ENCODE measurements at places on chromosomes 2 and 18.

DNA sequence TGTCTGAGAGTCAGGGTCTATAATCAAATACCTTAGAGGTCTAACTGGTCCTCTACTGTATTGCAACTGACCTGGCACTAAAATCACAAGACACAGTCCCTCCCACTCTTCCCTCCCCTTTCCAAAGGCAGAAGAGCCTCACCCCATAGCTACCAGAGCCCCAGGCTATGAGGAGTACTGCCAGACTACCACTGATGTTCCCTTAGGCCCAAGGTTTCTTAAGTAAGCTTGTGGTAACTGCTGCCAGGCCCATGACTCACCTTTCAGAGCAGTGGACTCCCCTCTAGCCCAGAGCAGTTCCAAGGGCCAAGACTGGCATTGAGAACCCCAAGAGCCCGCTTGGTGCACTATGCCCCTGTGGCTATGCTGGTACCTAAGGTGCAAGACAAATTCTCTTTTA is 1193.4 kb downstream of the DSC3 start:
- no peak for DNase-seq

- no peak for DNase-seq
Observed at GRCh38 chr2:189527812-189528592, 52.6 kb downstream of the SLC40A1 start.

DNA sequence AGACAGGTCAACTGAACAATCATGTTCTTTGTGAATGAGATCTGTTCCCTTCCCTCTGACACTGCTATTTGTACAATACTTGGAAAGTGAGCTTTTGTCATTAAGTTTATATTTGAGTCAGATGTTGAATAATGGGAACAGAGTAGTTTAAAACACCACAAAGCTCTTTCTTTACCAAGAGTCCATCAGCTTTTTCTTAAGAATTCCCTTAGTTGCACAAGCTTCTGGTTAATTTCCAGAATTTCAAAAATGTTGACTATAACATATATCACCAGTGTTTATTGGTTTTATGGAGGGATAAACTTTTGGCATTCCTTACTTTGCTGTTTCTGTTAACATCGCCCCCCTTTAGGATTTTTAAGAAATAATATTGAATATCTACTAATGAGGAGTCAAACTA is 403.7 kb downstream of the CCDC85A start:
- DNase-seq, result no peak

DNA sequence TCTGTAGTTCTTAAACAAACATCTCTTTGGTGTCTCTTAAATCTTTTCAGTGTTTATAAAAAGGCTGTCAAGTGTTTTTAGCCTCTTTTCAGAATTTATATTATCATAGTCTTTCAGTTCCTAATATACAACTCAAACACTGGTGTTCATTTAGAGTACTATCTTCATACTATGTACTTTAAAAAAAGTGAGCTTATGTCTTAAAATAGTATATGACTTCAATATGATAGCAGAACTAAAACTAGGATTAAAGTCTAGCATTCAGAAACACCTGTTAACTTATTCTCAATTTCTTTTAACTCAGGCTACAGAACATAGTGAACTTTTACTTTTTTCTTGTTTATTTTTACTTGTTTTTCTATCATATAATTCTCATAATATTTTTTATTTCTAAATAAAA is 14.7 kb upstream of the IKZF2 start:
- DNase-seq, result no peak

DNA sequence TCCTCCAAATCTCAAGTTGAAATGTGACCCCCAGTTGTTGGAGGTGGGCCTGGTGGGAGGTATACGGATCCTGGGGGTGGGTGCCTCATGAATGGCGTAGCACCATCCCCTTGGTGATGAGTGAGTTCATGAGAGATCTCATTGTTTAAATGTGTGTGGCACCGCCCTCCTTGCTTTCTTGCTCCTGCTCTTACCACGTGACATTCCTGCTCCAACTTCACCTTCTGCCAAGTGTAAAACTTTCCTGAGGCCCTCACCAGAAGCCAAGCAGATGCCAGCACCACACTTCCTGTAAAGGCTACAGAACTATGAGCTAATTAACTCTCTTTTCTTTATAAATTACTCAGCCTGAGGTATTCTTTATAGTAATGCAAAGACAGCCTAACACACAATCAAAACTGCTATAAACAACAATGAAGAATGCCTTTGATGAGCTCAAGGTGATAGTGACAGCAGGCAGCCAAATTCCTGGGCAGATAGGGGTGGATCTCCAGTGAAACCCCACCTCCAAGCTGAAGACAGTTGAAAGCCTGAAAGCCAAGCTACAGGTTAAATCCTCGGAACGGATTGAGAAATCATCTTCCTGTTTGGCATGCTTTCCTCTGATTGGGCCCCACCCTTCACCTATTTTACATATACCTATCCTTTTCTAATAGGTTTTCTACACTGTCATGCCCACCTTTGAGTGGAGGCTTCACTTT is 26.9 kb downstream of the MCEE start:
- DNase-seq, result no peak

GRCh38 chr2:62467100-62467474 is 38.9 kb downstream of the TMEM17 start:
- DNase-seq, result no peak

GRCh38 chr2:27792759-27793158 is 21.2 kb downstream of the MRPL33 start:
- no peak for DNase-seq

DNA sequence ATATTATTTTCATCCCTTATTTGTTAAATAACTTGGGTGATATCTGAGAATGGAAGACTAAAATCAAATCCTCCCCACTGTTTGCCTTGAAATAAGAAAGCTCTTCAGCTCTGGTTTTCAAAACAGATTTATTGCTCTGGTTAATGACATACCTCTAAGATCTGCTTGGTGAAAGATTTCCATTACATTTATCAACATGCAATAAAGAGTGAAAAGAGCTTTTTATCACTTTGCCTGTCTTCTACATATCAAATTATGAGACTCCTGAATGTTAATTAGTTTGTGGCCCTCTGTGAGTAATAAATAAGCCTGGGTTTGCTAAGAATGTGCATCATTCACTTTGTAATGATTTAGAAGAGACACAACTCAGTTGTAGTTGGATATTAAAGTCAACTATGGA is 115.7 kb downstream of the PRKRA start:
- no peak for DNase-seq

GRCh38 chr2:200482194-200482593 is 27.7 kb downstream of the KCTD18 start:
- no peak for DNase-seq

DNA sequence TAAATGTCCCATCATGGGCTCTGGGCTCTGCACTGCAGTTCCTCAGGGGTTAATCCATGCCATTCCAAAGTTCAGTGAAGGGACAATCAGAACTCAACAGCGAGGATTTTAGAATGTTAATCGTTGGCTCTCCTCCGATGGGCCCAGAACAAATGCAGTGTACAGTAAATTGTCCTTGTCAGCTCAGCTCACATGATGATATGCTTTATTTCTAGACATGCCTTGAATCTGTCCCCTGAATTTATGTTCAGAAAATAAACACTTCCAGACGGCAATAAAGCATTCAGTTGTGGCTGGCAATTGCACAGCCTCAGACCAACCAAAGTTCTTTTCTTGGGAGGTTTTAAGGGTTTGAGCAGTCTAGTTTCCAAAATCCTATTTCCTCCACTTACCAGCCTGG is 981.2 kb downstream of the BCL11A start:
- DNase-seq, result no peak

- DNase-seq, result no peak
Observed at GRCh38 chr2:148842050-148842449, 33.0 kb upstream of the KIF5C start.

- DNase-seq, result no peak
Observed at GRCh38 chr2:199460846-199461710, 3.3 kb upstream of the SATB2 start.

DNA sequence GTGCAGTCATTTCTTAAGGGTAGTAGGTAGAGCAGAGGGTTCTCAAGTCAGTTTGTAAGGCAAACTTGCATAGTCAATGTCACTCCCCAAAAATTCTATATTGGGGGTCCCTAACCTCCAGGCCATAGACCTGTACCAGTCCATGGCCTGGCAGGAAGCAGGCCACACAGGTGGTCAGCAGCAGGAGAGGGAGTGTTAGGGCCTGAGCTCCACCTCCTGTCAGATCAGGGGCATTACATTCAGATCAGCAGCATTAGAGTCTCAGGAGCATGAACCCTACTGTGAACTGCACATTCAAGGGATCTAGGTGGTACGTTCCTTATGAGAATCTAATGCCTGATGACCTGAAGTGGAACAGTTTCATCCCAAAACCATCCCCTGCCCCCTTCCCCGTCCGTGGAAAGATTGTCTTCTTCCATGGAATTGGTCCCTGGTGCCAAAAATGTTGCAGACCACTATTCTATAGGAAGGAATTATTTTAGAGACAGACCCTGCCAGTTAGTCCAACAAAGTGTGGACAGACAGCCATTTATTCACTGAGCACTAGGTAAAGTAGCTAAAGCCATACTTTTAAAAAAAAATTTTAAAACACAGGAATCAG is 6.7 kb downstream of the COA5 start:
- DNase-seq, result no peak

DNA sequence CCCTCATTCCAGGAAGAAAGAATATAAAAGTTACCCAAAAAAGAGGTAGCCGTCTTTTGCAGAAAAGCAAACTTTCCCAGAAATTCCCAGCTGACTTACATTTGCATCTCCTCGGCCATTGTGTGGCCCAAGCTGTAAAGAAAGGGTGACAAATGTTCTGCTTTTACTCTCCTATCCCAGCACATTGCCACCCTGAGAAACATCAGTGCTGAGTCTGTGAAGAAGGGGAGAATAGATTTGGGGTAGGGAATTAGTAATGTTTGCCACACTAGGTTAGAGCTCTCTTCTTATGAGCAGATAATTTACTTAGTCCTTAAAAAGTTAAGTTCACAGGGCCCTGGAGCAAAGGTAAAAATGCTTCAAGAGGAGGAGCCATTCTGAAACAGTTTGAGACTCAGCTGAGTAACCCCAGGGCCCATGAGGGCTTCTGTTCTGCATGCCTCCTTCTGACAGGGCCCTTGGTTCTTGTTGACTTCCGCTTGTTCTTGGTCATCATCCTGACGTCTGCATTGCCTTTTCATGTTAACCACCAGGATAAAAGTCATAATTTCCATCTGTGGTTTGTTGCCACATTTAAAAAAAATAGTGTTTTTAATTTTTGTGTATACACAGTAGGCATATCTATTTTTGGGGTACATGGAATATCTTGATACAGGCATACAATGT is 550.7 kb downstream of the RNF144A start:
- peak; percentile 28 for DNase-seq
